ENCODE measurements at places on chromosomes 4 and X.

DNA sequence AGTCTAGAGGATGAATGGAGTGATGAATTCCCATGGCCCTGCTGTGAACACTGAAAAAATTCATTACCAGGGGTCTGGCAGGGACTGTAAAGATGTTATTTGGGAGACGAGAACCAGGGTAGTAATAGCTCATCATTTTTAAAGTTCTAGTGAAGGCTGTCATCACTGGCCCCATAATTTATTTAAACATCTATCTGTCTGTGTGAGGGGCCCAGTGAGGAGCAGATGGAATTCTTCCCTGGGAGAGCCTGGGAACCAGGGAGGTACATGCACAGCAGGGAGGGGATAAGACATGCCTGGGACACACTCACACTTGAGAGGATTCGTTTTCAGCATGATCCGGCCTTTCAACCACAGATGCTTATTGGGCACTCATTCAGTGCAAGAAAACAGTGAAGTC lies 162.0 kb downstream of the PDGFRA start:
- DNase-seq = peak; percentile 58

DNA sequence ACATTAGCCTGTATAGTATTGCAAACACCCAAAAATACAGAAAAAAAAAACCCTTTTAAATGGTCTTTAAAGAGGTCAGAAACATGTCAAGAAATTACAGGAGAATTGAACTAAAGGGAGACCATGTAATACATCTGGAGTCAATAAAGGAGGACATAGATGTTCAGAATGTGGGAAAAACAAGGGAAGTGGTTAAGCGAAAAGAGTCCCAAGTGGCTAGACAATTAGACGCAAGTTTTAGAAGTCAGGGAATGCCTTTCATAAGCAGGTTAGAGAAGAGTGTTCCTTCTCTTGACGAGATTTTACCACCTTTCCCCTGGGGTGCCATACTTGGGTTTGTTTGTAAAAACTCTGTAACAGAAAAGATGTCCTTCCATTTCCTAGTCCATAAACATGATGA lies 7.8 kb downstream of the LNX1 start:
- peak; percentile 65 for DNase-seq

- no peak for DNase-seq
Measured at GRCh38 chr4:47798165-47798564, 39.7 kb downstream of the CORIN start.

GRCh38 chrX:122046815-122047214 lies 999.4 kb downstream of the GLUD2 start:
- peak; percentile 43 for DNase-seq

DNA sequence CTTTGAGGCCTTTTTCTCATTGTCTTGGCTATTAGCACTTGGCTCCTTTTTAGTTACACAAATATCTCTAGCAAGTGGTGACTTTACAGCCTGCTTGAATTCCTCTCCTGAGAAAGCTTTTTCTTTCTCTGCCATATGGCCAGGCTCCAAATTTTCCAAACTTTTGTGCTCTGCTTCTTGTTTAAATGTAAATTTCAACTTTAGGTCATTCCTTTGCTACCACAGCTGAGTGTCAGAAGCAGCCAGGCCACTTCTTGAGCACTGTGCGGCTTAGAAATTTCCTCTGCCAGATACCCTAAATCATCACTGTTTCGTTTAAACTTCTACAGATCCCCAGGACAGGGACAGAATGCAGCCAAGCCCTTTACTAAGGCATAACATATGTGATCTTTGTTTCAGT lies 222.4 kb downstream of the FBXO8 start:
- no peak for DNase-seq

- DNase-seq = no peak
Measured at GRCh38 chr4:186079694-186080093, 10.7 kb downstream of the TLR3 start.

GRCh38 chr4:3878678-3879077 lies 112.5 kb downstream of the ADRA2C start:
- DNase-seq = no peak

- DNase-seq = peak; percentile 66
Measured at GRCh38 chrX:11188664-11189063, 77.5 kb downstream of the HCCS start.

DNA sequence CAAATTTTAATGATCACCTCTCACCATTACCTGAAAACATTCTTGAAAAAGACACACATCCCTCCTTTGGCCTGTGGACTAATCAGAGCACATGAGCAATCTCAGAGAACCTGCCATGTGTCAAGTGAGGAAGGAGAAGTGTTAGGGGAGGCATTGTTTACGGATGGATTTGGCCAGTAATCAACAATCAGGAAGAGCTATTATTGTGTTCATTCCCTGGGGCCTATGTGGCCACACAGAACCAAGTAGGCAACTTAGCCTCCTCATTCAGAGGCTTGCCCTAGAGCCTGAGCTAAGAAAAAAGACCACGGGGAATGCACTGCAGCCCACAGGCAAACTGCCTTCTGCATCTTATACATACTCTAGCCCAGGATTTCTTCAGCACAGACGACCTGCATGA lies 40.6 kb upstream of the DOCK11 start:
- DNase-seq = no peak

GRCh38 chr4:42914937-42915336 lies 22.4 kb downstream of the GRXCR1 start:
- peak; percentile 1 for DNase-seq

- no peak for DNase-seq
Measured at GRCh38 chr4:183738081-183738673, 79.1 kb downstream of the TRAPPC11 start.

DNA sequence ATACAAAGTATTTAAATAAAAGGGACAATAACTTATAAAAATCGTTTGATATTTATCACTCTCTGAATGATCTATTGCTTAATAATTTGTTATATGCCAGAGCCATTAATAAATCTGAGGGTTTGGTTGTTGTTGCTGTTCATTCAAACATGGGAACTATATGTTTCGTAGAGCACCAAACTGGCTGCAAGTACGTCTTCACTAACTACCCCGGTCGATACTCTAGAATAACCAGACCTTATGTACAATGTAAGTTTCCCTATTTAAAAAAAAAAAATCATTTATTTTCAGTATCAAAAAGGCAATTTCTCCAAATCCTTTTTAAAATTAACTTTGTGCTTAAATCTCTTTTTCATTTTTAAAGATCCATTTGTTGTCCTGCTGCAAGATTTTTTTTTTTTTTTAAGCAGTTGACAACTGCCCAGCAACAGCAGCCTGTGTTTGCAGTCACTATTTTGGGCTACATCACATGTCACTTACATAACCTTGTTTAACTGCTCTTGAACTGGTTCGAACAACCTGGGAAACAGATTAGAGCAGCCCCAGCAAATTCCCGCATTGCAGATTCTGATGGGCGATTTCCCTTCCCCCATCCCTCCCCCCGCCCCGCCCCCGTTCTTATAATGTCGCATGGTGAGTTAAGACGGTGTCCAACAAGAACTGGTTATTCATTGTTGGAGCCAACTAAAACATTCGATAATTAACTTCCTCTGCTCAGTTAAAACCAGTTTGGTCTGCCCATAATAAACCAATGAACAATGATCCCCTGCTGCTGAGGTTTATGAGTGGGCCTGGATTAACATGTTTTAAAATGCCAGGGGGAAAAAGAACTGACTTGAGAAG lies 238.9 kb downstream of the NR3C2 start:
- no peak for DNase-seq

GRCh38 chr4:53905941-53906377 lies 158.4 kb downstream of the CHIC2 start:
- peak; percentile 78 for DNase-seq

GRCh38 chr4:169124661-169125060 lies 114.6 kb upstream of the CBR4 start:
- no peak for DNase-seq

DNA sequence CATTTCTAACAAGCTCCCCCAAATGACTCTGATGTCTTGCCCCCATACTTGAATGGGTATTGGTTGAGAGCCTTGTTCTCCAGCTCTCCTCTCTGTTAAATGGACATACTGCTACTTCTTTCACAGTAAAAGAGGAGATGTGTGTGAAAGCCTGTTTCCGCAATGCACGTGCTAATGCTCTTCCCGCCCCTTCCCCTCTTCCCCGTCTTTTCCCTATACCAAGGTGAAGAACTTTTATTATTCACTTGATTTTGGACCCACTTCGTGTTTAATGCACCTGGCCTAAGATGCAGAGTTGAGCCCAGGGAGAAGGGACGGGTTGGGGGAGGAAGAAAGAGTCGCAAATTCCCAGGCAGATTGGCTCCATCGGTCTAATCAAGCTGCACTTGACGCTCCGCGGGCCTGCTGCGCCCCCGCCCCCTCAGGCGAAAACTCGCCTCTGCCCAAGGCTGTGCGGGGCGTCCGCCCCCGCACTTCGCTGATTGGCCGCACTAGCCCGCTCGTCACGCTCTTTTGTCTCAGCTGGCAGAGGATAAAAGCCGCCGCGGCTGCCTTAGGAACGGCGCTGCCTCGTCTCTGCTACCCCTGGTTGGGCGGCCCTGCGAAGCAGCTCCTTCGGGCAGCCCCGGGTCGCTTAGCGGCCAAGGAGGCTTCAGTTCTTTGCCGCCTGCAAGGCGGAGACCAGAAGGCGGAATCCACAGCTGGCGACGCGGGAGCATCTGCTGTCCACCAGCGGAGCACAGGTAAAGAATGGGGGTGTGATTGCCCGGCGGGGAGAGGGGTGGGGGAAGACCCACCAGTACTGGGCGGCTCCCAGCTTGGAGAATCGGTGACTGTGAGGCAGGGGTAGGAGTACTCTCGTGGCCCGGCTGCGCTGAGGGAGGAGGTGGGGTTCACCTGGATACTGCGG lies at the start of gene ZCCHC12:
ZCCHC12 (plus strand) TSS at position 562 of the 910 bp plus-strand sequence. CDS start 1,421 bp downstream, outside the sequence.
- peak; percentile 39 for DNase-seq

DNA sequence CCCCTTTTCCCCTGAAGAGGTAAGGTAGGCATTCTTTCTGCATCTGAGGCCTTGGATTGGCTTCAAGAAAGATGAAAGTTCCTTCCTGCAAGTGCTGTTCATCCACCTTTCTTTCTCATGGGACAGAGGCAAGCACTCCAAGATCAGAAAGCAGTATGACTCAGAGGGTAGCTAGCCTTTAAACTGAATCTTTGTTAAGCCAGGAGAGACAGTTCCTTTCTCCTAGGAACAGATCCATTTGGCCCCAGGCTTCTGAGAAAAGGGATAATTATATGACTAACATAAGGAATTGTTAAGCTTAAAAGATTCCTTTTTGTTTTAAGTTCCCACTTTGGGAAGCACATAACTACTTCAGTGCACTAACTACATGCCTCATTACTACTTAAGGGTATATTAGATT lies 192.0 kb downstream of the PPP3CA start:
- DNase-seq = peak; percentile 66

All from fibroblast of upper back skin (primary cell).